ENCODE measurements at places on chromosomes 1 and 21.

GRCh38 chr1:229137271-229137670, 133.6 kb upstream of the RAB4A start:
- no peak for DNase-seq

GRCh38 chr21:39874206-39874605, 7.0 kb downstream of the PCP4 start:
- no peak for DNase-seq

GRCh38 chr1:32241001-32241763, 5.8 kb upstream of the FAM167B start:
- peak; percentile 73 for DNase-seq

DNA sequence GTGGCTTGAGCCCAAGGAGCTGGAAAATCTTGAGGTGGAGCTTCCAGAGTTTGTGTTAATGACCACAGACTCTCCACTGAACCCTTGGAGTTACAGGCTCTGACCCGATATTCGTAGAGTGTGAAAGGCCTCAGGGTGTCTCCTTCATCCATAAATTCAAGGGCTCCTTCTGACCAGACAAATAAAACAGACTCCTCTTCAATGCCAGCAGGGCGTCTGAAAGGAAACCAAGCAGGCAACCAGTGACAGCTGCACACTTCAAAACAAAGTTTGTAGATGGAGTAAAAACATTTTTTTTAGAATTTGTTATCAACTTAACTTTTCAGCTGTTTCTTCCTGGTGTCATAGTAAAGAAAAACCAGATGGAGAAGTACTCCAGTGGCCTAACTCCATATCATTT, 161.1 kb downstream of the KCTD3 start:
- DNase-seq: no peak

- no peak for DNase-seq
These were observed 116.3 kb upstream of the SOD1 start for GRCh38 chr21:31543191-31543590.

DNA sequence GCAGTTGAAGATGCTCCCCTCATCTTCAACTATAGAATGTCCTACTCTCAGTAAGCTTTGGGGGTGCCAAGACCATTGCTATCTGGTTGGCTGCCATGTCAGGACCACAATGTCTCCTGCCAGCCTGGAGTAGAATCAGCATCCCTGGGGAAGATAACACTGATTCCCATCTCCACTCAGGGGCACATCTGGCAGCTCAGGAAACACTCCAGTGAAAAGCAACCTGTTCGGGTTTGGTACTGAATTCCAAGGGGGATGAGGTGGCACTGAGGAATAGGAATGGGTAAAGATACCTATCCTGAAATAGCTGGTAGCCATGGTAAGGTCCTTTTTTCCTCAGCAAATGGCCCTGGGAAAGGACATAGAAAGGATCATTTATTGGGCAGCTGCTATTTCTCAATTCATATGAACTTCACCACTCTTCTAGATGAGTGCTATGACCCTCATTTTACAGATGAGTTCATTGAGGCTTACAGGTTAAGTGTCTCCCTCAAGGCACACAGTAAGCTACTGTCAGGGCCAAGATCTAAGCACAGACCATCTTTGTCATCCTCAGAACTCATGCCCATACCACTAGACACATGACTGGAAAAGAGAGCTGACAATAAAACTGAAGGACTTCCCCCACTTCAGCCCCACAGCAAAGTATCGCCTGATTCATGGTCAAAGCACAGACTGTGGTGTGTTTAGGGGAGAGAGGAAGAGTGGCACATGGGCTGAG, 31.4 kb downstream of the AK2 start:
- no peak for DNase-seq

GRCh38 chr21:34793471-34793870, 124.7 kb downstream of the CLIC6 start:
- DNase-seq: no peak

DNA sequence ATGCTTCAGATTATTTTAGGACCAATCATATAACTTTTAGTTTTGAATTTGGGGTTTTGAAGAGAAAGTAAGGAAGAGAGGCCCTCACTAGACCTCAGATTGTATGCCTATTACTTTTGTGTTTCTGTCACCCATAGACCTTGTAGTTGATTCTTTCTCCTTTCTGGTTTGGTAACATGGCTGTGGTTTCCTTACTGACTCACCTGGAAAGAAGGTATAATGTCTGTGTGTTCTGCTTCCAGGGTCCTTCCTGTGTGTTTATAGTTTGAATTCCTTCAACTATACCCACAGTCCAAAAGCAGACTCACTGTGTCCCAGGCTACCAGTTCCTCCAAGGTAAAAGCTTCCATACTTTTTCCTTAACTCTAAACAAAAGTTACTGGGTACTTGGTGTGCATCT, 8.1 kb downstream of the SLC44A3 start:
- DNase-seq: no peak

DNA sequence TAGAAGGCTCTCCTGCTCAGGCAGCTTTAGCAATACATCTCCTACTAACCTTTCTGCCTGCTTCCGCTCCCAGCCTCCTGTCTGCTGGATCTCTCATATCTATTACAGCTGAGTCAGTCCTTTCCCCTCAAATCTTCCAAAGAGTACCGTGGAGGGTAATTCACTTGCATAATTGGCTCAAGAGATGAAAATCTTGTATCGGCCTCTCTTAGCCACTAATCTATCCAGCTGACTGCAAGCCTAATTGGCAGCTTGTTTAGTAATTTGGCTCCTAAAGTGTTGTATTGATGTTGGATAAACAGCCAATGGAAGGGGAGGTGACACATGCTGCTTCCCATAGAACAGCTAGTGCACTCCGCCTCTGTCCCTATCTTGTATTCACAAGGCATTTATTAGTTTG, 195.7 kb downstream of the GPATCH2 start:
- no peak for DNase-seq

- DNase-seq: no peak
These were observed 71.2 kb downstream of the NGF start for GRCh38 chr1:115266729-115267421.

GRCh38 chr1:113530021-113530420, 139.7 kb downstream of the MAGI3 start:
- DNase-seq: no peak

DNA sequence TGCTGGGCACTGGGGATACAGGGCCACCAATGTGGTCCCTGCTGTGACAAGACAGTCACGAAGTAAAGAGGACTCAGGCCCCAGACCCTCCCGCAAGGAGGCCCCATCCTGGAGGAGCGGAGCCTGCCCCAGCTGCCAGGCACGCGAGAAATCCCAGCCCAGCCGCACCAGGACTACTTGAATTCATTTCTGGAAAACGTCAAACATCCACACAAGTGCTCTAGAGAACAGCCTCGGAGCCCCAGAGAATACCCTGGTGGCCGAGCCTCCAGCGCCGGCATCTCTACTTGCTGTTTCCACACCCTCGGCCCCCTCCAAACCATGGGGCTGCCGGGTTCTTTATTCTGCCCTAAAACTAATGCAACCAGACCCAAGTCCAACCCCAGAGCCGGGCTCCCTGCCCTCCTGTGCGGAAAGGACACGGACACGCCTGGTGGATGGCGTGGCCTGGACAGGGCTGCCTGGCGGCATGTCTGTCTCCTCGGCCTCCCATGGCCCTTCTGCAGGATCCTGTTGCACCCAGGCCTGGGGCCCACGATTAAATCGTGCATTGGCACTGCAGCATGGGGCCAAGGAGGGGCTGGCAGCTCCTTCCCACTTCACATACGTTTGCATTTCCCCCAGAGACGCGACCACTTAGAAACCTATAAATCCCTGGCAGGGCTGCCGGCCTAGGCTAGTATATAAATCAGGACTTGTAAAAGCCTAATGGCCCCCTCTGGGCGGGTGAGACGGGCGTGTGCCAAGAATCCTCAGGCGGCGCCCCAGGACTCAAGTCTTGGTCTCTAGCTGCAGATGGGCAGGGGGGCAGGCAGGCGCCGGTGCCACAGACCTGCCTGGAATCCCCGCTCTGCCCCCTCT, 41.2 kb downstream of the DMRTB1 start:
- DNase-seq: no peak

DNA sequence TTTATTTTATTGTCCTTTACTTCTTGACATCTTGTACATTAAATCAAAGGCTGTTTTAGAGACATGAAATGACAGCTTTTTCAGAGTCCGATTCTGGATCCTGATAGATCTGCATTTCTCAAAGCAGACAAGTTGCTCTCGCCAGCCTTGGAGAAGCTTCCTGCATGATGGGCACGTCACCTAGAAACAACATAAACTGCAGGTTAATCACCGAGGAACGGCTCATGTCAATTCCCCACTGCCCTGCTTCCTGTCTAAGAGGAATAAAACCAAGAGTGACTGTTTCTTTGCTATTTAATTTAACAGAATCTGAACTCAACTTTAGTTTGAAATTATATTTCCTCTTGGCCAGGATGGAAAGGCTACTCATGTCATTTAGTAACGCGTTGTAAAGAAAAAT, 77.0 kb downstream of the RWDD3 start:
- no peak for DNase-seq

DNA sequence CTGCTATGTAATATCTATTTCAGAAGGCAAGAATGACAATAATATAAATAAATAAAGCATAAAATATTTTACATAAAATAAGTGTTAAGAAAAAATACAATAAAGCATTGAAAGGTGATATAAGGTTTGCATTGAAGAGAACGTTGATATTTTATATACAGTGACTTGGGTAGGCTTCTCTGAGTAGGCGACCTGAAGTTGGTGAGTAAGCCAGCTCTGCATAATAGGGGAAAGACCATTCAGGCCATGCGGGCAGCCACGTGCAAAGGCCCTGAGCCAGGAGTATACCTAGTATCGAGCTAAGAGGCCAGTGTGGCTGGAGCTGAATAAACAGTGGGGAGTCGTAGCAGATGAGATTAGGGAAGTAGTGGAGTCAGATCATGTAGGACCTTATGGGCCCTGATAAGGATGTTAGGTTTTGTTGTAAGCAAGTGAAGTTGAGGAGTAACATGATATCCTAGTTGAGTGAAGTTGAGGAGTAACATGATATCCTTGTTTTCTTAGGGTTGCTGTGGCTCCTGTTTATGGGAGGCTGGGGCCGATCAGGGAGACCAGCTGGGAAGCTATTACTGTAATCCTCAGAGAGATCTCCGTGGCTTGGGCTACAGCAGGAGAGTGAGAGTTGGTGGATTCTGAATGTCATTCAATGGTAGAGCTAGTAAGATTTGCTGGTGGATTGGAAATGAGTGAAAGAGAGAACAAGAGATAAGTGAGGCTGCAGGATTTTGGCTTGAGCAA, 22.0 kb downstream of the KCNK1 start:
- DNase-seq: no peak

DNA sequence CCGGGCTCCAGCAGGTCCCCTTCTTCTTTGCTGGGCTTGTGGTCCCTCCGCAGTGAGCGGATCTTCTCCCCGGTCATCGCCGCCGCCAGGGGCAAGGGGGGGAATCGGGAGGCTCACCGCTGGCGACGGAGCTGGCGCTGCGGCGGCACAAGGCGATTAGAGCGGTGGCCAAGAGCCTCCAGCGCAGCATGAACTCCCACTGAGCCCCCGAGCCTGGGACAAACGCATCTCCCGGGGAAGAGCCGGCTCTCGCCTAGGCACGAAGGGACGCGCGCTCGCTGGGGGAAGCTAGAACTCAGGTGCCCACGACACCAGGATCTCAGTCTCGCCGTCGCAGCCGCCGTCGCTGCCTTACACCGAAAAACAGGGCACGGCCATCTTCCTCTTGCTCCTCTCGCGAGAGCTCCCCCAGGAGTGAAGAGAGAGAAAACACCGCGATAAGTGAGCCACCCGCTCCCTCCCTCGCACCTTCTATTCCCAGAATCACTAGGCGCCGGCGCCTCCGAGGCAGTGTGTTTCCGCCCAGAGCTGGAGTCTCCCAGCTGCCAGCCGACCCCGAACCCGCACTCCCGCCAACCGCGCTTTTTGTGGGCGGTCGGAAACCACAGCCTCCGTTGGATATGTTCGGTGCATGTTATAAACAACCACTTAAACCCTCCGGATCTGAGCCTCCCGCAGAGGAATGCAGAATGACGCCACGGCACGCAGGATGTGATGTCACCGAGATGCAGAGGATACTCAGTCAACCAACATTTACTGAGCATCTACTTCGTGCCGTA, at the start of gene ANKRD13C:
TSS of gene ANKRD13C (minus strand) at position 391 of the 779 bp plus-strand sequence. CDS start at position 77, 314 bp downstream.
- peak; percentile 91 for DNase-seq

- DNase-seq: no peak
These were observed 376.5 kb downstream of the ADGRL2 start for GRCh38 chr1:82177192-82177591.

Data from dorsolateral prefrontal cortex (tissue), 122 donors.